ENCODE measurements at places on chromosomes 13 and 19. TPM values are rescaled to one million over a fixed set of nuclear protein-coding genes. Genes with fewer than 3 reads are reported as not detected.

DNA sequence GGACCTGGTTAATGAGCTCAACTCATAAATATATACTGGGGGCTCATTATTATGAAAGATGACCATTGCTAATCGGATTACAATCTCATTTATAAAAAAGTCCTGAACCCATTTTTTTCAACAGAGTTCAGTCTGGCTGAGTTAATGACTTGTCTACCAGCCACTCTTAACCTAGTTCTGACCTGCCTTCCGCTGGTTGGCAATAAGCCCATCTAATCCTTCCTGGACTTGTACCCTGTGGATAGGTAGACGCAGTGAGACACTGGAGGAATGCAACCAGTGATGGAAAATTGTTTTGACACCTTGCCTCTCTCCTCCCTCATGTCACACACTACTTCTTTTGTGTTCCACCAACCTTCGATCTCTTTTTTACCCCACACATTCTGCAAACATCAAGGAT is 279.9 kb downstream of the FOXO1 start:
- H3K27me3 ChIP-seq = no peaks in the 10 kb centered on the region
- H3K27ac ChIP-seq = no peak overlapping the region
- no peak overlapping the region for H3K4me3 ChIP-seq
- DNase-seq = no peak
- no peaks in the 10 kb centered on the region for H3K36me3 ChIP-seq
- H3K4me1 ChIP-seq = peaks cover 6% of the 10 kb centered on the region

DNA sequence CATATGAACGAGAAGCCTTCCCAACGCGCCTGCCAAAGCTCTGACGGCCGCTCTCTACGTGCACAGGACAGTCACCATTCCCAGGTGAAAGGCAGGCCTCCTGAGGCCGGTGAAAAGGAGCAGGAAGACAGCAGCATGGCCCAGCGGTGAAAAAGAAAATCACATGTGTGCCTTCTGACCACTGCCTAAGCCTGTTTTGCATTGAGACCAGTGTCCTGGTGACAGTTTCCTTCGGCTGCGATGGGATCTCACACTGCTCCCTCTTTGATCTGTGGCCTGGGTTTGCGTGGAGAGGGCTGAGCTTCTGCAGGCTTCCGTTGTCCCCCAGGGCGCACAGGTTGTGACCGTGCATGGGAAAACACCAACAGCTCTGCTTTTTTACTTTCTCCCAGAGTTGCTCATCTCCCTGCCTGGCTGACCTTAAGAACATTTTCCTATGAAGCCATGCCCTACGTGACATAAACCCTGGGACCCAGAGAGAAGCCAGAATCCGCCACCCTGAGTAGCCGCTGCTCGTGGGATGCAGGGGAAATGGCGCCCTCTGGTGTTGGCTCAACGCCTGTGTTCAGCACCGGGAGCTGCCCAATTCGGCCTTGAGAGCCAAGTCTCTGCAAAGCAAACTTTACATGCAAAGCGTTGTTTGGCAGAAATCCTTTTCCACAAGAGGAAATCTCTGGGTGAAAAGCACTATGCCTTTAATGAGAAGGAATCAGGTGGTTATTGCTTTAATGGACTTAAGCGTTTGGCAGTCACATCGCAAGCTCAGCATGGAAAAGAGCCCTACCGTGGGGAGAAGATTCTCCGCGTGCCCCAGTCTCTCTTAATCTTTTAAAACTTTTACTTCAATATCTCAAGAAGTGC is 112.2 kb upstream of the GPR12 start:
- no peak overlapping the region for H3K27ac ChIP-seq
- no peak for DNase-seq
- H3K27me3 ChIP-seq = peaks cover 13% of the 10 kb centered on the region
- H3K4me1 ChIP-seq = no peaks in the 10 kb centered on the region

- H3K27me3 ChIP-seq = peaks cover 58% of the 10 kb centered on the region
- DNase-seq = no peak
- H3K4me3 ChIP-seq = peak overlapping the region; percentile 82
- peak overlapping the region; percentile 40 for H3K27ac ChIP-seq
- H3K36me3 ChIP-seq = no peaks in the 10 kb centered on the region
- peaks cover 7% of the 10 kb centered on the region for H3K4me1 ChIP-seq
Observed at GRCh38 chr19:41928754-41929535, 696 bp upstream of the ERFL start.

DNA sequence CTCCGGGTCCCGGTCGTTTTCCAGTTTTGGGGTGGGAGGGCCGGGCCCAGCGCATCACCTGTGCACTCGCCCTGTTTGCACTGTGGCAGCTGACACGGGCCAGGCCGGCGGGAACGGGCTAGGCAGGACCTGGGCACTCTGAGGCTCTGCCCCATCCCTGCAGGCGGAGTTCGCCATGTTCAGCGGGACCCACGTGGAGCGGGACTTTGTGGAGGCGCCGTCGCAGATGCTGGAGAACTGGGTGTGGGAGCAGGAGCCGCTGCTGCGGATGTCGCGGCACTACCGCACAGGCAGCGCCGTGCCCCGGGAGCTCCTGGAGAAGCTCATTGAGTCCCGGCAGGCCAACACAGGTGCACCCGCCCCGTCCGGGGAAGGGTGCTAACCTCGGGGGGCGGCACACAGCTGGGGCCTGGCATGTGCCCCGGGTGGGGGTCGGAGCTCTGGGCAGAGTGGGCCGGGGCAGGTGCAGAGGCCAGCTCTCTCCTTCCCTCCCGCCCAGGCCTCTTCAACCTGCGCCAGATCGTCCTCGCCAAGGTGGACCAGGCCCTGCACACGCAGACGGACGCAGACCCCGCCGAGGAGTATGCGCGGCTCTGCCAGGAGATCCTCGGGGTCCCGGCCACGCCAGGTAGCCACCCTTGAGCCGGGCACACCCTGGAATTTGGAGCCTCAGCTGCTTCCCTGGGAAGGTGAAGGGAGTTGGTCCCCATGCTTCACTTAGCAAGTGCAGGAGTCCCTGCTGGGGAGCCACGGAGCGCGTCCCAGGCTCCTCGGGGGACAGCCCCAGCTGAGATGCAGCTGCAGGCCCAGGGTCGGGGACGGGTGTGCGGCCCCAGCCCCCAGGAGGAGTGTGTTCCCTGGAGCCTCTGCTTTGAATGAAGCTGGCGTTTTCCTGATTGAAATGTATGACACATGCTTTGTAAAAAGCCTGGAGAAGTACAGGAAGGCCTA is 9.3 kb upstream of the ZNF554 start:
- DNase-seq = no peak
- peaks cover 3% of the 10 kb centered on the region for H3K36me3 ChIP-seq
- H3K4me1 ChIP-seq = no peaks in the 10 kb centered on the region
- H3K27me3 ChIP-seq = no peaks in the 10 kb centered on the region

- H3K4me3 ChIP-seq = no peak overlapping the region
- no peak overlapping the region for H3K27ac ChIP-seq
- no peak for DNase-seq
- no peaks in the 10 kb centered on the region for H3K36me3 ChIP-seq
- H3K4me1 ChIP-seq = peaks cover 24% of the 10 kb centered on the region
- no peaks in the 10 kb centered on the region for H3K27me3 ChIP-seq
Observed at GRCh38 chr13:50401049-50401505, 385.8 kb downstream of the KCNRG start.

- no peaks in the 10 kb centered on the region for H3K4me1 ChIP-seq
- H3K27me3 ChIP-seq = no peaks in the 10 kb centered on the region
- DNase-seq = no peak
- H3K4me3 ChIP-seq = no peak overlapping the region
- H3K27ac ChIP-seq = no peak overlapping the region
Observed at GRCh38 chr19:19651076-19651475, 7.6 kb upstream of the GMIP start.

DNA sequence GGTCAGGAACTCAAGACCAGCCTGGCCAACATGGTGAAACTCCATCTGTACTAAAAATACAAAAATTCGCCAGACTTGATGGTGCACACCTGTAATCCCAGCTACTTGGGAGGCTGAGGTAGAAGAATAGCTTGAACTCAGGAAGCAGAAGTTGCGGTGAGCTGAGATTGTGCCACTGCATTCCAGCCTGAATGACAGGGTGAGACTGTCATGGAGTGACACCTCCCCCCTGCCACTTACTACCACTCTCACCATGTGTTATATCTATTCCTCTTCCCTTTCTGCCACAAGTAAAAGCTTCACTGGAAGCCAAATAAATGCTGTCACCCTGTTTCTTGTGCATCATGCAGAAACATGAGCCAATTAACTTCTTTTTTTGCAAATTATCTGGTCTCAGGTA is 10.6 kb upstream of the CEACAM4 start:
- H3K36me3 ChIP-seq = no peaks in the 10 kb centered on the region
- DNase-seq = no peak
- no peak overlapping the region for H3K4me3 ChIP-seq
- no peaks in the 10 kb centered on the region for H3K4me1 ChIP-seq
- H3K27ac ChIP-seq = no peak overlapping the region

- H3K36me3 ChIP-seq = no peaks in the 10 kb centered on the region
- DNase-seq = no peak
- H3K4me1 ChIP-seq = peaks cover 4% of the 10 kb centered on the region
- H3K27ac ChIP-seq = no peak within 1 kb of the TSS
- peak within 1 kb of the TSS; percentile 81 for H3K4me3 ChIP-seq
Observed at GRCh38 chr13:49220036-49220855, at the start of gene MLNR. MLNR (plus strand) TSS chr13:49220338; CDS start chr13:49220338, 0 bp downstream.

GRCh38 chr19:56671613-56671994 is at the start of gene ZNF835:
ZNF835 (minus strand) TSS chr19:56671757; CDS start chr19:56665198, 6,559 bp downstream.
- no peaks in the 10 kb centered on the region for H3K36me3 ChIP-seq
- H3K4me1 ChIP-seq = no peaks in the 10 kb centered on the region
- H3K27ac ChIP-seq = no peak within 1 kb of the TSS
- H3K4me3 ChIP-seq = peak within 1 kb of the TSS; percentile 60
- H3K27me3 ChIP-seq = no peaks in the 10 kb centered on the region

DNA sequence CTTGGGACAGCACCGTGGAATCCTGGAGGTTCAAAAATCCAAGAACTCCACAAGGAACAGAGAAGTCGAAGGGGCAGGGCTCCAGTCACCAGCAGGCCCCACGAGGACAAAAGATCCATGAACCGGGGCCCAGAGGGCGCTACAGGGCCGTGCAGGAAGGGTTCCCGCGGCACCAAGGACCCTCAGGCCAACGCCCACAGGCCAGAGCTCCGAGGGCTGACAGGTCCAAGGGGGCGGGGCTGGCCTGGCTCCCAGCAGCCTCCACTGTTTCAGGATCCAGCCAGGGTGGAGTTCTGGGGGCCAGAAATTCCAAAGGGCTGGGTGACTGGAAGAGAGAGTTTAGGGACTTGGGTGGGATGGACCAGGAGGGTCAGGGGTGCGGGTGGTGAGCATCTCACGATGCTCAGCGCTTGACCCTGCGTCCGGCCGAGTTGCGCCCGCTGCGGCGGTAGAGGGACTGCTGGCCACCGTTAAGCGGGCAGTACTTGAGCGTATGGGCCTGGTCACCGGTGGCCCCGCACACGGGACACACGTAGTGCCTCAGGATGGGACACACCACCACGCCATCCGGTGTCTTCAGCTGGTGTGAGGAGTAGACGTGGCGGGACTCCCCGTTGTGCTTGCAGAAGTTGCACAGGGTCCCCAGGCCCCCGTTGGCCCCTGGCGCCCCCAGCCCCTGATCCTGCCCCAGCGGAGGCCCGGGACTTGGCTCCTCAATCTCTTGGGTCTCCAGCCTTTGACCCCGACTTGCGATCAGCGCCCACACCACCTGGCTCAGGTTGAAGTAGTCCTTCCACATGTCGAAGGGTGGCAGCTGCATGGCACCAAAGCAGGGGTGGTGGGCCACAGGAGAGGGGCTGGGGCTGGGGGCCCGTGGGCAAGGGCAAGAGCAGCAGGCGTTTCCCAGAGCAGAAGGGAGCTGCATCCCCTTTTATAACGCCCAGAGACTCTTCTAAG is at the start of gene NANOS2:
Gene NANOS2 (minus strand): TSS at position 905 of the 957 bp plus-strand sequence. CDS start 85 bp downstream, at position 820.
- no peak within 1 kb of the TSS for H3K27ac ChIP-seq
- no peak within 1 kb of the TSS for H3K4me3 ChIP-seq
- no peaks in the 10 kb centered on the region for H3K36me3 ChIP-seq
- peaks cover 21% of the 10 kb centered on the region for H3K27me3 ChIP-seq
- DNase-seq = no peak

DNA sequence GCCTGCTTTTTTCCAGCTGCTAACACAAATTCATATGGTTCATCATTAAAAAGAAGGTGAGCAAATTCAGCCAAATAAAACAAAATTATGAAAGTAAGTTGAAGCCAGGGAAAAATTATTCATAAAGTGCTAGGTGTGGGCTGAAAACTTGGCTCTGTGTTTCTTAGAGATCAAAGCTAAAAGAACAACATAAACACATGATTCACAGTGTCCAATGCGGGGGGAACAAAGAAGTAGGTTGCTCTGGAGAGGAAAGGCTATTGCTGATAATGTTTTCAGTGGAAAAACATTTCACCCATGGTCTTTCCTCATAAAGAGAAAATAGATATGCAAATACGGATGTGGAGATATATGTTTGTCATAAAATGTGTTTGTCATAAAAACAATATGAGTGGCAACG is 1691.5 kb upstream of the SLC10A2 start:
- peaks cover 3% of the 10 kb centered on the region for H3K4me1 ChIP-seq
- no peak for DNase-seq
- no peaks in the 10 kb centered on the region for H3K36me3 ChIP-seq
- no peaks in the 10 kb centered on the region for H3K27me3 ChIP-seq
- no peak overlapping the region for H3K4me3 ChIP-seq
- no peak overlapping the region for H3K27ac ChIP-seq

DNA sequence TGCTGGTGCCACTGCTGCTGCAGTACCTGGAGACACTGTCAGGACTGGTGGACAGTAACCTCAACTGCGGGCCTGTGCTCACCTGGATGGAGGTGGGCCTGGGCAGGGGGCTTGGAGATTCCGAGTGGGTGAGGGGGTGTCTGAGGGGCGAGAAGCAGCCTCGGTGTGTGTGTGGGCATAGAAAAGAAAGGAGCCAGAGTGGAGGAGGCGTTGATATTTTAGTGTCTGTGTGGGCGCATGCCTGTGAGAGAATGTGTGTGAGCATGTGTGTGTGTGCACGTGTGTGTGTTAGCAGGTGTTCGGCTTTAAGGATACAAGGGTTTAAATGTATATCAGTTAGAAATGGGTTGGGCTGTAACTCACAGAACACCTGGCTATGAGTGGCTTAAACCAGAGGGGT is 3.7 kb downstream of the ARHGAP33 start:
- peaks cover 6% of the 10 kb centered on the region for H3K36me3 ChIP-seq
- H3K4me3 ChIP-seq = no peak overlapping the region
- no peak overlapping the region for H3K27ac ChIP-seq
- peaks cover 29% of the 10 kb centered on the region for H3K4me1 ChIP-seq
- H3K27me3 ChIP-seq = no peaks in the 10 kb centered on the region

GRCh38 chr13:60327511-60327910 is 69.5 kb upstream of the TDRD3 start:
- no peak for DNase-seq
- no peaks in the 10 kb centered on the region for H3K36me3 ChIP-seq
- H3K27me3 ChIP-seq = no peaks in the 10 kb centered on the region
- no peak overlapping the region for H3K27ac ChIP-seq

CD70 gene
- 0.74 TPM for total RNA-seq

ZNF837 gene
- total RNA-seq = 3.8 TPM

ZNF324B gene
- total RNA-seq = 9.3 TPM

LILRB3 gene
- total RNA-seq = not detected

C1QTNF9B gene
- total RNA-seq = not detected

MRPS12 gene
- total RNA-seq = 58.0 TPM

SYNGR4 gene
- not detected for total RNA-seq

KRTDAP gene
- total RNA-seq = 2.0 TPM

TIMM29 gene
- 33.7 TPM for total RNA-seq

SIGLEC14 gene
- total RNA-seq = not detected

KCTD4 gene
- total RNA-seq = not detected

MAN2B1 gene
- 90.6 TPM for total RNA-seq

TBXA2R gene
- not detected for total RNA-seq

CEACAM3 gene
- total RNA-seq = not detected

CDC37 gene
- total RNA-seq = 125 TPM
